ENCODE measurements at places on chromosomes 4 and X. TPM values are rescaled to one million over a fixed set of nuclear protein-coding genes. Genes with fewer than 3 reads are reported as not detected.

The FHIP1A gene
- polyA plus RNA-seq, result 9.3 TPM

The MAGEB10 gene
- not detected for polyA plus RNA-seq

The SHISA3 gene
- 3.7 TPM for polyA plus RNA-seq

The VSIG1 gene
- 0.15 TPM for polyA plus RNA-seq

The ZNF674 gene
- polyA plus RNA-seq, result 3.5 TPM

The RTL5 gene
- 10.9 TPM for polyA plus RNA-seq

The REPS2 gene
- polyA plus RNA-seq, result 8.1 TPM

The CFAP99 gene
- polyA plus RNA-seq, result 0.15 TPM

DNA sequence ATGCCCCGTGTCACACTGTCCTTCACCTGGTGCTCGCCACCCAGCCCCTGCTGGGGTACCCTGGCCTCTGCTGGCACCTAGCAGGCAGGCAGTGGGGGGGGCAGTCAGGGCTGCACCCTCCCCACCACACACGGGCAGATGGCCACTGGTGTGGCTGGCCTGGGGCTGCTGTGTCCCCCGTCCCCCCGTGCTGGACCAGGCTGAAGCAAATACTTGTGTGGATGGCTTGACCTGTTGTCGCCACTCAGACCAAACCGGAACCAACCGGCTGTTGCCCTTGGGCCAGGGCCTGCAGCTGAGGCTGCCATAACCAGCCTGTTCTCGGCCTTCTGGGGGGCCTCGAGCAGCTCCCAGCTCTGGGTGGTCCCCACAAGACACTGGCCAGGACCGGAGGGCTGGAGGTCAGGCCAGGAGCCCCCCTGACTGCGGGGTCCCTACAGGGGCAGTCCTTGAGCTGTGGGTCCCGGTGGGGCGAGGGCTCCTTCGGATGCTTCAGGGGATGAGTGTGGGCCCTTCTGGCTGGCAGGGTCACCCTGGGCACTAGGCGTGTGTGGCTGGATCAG, 4.3 kb downstream of the FGFR3 start:
- DNase-seq, result no peak

DNA sequence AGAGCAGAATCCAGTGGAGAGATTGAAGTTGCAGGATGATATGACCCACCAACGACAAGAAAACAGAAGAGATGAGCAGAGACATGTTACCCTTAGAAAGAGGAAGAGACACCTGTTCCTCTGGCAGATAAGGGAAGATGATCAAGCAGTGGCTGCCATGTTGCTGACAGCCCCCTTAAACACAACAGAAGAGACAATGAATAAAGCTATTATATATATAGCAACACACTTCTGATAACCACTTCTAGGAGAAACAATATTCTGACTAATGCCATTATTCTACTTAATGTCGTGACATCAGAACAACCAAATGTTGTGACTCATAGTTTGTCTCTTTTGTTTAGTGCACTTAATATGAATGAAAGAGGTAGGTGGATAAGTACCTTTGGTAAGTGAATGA, 44.9 kb downstream of the SH3RF1 start:
- no peak for DNase-seq

DNA sequence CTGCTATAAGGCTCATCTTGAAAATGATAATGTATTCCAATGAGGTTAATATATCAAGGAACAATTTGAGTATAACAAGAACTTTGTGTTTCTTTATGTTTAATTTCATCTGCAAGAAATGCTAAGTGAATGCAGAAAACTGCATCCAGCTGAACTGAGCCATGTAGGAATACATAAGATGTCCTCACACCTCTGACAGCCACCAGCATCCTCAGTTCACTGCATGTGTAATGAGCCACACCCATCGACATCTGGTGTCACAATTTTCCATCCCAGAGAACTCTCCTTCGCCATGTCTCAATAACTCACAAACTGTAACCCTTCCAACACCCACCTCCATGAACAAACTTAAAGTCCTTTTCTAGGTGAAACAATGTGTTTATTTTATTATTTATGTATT, 3.3 kb upstream of the IL21 start:
- no peak for DNase-seq

DNA sequence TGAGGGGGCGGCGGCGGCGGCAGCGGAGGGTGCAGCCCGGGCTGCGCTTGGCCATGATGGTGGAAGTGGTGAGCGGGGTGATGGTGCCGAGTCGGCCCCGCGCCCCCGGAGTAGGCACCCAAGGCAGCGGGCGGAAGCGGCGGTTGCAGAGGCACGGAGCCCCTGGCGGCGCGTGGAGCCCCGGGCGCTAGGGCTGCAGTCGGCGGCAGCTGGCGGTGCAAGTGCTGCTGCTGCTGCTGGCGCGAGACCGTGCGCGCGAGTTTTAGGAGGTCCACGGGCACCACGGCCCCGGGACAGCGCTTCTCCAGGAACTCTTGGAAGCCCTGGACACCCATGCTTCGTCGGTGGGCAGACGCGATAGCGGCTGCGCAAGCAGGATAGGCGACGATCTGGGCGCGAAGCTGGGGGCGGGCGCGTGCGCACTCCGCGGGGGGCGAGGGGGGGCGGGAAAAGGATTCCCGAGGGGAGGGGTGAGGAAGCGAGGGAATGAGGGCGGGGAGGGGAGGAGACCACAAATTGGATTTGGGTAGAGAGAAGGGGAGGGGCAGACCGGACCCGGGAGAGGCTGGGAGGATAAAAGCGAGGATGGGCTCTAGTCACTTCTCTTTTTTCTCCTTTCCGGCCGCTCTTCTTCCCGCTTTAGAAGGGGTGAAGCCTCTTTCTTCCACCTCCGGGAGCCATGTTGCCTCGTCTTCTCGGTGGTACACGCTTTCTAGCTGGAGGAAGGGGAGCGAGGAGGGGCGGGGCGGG, at the start of gene FAM120C:
Gene FAM120C, minus strand, starts transcription at position 391 of the 750 bp plus-strand sequence. Its CDS starts 56 bp downstream, at position 335.
- no peak for DNase-seq

DNA sequence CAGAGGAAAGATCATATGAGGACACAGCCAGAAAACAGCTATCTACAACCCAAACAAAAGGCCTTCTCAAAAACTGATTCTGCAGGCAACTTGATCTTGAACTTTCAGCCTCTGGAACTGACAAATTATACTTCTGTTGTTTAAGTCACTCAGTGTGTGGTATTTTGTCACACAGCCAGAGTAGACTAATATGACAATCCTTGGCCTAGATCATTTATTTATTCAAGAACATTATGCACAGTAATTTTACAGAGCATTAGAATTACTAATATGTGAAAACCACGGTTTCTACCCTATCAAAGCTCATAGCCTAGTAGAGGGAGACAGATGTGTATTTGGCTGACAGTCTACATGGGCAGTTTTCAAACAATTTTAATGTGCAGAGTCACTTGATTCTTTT, 167.8 kb upstream of the PCDH18 start:
- DNase-seq, result no peak

GRCh38 chr4:107392951-107393350, 327.1 kb downstream of the PAPSS1 start:
- DNase-seq, result no peak

GRCh38 chr4:177185579-177185978, 124.1 kb upstream of the NEIL3 start:
- no peak for DNase-seq
